Calu3 (cell line): ENCODE measurements at places on chromosomes 6 and 20.

GRCh38 chr20:59364611-59365010, 64.2 kb downstream of the EDN3 start:
- DNase-seq: no peak

DNA sequence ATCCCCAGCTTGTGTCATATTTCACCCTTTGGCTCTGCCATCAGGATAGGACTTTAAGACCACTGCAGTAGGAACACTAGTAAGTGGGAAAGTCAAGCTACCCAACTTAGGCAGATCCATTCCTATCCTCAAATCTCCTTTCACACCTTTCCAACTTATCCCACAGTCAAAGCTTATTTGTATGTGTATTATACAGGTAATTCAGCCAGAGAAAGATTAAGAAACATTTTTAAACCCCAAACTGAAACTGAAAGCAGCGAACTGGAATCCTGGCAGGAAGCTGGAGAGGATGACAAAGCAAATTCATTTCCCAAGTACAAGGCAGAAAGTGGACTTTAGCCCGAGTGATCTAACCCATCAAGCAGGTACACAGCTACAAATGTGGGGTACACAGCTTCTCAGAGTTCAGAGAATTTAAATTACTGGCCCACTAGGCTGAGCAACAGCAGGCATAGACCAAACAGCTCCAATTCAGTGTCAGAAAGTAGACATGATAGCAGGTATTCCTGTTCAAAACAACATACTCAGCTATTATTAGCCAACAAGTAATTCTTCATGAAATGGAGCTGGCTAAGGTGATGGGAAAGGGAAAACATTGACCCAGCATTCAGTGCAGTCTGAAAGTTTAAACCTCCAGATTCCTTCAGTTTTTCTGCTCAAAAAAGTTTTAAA, 39.1 kb downstream of the ILRUN start:
- DNase-seq: peak; percentile 74

DNA sequence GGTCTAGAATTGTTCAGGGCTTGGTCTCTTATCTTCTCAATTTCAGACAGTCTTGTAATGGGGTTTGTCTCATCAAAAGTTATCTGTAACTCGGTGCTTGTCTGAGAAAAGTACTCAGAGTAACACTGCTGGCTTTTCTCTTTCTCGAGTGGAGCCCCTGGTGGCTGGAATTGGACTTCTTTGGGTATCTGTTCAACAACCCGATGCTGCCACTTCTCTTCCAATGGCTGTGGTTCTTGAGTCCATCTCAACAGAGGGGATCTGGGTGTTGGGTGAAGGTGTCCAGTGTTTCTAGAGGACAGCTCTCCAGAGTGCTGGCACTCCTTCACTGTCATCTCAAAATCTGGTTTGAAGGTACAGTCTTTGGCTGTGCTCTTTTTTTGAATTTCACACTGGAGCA, 24.6 kb downstream of the DST start:
- no peak for DNase-seq

DNA sequence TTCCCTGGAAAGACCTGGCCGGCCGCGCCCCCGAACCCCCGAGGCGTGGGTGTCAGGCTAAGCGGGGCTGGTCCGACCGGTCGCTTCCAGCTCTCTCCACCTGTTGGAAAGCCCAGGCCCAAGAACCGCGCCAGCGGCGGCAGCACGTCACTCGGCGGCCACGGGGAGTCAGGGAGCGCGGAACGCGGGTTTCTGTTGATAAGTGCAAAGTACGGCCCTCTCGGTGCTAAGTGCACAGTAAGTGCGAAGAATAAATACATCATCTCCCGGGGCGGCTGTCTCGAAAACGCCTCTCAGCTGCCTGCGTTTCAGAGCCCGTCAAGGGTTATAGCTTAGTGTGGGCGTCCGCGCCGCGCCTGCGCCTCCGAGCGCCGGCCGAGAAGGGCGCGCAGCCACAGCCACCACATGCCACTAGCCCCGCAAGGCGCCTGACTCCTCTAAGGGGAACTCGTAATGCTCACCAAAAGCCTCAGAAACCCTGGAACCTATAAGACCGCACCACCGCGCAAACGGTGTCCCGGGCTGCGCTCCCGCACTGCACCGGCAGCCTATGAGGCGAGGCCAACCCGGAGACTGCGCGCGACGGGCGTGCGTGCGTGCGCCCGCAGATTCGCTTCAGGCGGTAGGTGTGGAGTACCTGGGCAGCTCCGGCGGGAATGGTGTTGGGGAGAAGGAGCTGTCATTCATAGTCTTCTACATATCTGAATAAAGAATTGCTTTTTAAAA, 9.2 kb upstream of the TBX18 start:
- DNase-seq: peak; percentile 58

DNA sequence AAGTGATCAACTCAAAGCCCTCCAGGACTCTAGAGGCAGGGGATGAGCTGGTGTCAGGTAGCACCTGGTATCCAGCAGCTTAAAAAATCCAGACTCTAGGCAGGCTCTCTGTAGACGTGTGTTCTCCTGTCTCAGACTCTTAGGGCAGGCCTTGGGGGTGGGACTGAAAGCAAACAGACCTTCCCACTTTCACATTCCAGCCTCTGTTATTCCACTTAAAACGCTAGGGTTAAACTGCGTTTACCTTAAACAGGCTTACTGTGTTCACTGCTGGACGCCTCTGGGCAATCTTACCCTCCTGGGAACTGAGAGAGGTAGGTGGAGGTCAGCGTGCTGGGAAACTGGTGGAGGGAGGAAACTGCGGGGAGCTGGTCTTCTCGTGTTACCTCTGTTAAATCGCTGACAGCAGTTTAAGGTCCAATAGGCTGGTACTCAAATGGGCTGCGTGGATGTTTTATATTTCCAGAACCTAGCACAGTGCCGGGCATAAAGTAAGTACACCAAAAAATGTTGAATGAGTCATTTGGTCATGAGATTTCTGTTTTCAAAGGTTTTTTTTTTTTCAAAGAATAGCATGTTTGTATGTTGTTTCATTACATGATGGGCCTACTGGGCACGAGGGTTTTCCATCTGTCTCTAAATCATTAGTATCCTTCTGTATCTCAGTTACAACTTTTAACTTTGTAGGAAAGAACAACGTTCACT, at the start of gene GCNT2:
Gene GCNT2 (plus strand): TSS at position 248 of the 705 bp plus-strand sequence. CDS start 7,561 bp downstream, outside the sequence.
- DNase-seq: peak; percentile 46

DNA sequence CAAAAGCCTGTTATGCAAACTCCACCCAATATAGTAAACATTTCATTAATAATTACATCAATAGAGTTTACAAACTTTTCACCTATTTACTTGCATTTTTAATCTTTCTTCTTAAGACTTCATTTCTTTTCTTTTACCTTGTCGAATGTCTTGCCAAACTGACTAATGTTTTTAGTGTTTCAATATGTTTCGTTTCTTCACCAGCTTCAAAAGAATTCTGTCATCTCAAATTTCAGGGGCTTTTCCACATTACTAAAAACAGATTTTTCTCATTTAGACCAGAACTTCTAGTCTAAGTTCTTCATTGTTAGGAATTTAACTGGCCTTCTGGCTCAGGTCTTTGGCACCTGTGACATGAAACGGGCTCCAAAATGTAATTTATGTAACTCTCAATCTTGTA, 196.5 kb downstream of the ARHGAP18 start:
- DNase-seq: no peak

DNA sequence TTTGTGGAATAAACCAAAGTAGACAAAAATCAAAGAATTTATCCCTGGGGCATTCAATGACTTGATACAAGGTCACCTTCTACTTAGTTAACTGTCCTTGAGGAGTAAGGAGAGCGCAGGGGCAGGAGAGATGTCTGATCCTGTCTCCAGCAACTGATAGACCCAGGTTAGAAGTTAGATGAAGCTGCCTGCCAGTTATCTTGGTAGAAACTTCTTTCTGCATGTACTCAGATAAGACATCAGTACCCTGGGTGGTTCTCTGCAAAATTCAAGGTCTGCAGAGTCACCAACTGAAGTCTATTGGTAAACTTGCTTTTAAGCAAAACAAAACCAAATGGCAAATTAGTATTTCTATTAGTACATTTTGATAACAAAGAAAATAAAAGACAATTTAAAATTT, 2.7 kb downstream of the SGK1 start:
- DNase-seq: no peak

GRCh38 chr6:38248500-38249234, 391.1 kb downstream of the BTBD9 start:
- DNase-seq: no peak

GRCh38 chr6:108788416-108788815, 59.8 kb upstream of the ARMC2 start:
- no peak for DNase-seq

- no peak for DNase-seq
These were observed 250.9 kb upstream of the PDE10A start for GRCh38 chr6:165913676-165914570.

DNA sequence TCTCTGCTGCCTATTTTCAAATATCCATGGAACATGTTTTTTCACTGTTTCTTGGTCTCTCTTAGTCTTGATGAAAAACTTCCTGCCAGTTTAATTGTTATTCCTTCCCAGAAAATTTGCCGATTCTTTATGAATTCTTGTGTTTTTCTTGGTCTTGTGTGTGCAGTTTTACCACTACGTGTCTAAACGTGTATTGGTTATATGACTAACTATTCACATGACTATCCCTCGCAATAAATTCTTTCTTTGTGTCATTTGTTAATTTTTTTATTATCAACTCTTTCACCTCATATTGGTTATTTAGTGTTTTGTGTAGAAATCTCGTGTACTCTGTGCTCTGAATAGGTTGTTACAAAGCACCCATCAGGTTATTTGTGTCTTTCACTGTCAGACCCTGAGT, 315.4 kb downstream of the HAO1 start:
- no peak for DNase-seq

DNA sequence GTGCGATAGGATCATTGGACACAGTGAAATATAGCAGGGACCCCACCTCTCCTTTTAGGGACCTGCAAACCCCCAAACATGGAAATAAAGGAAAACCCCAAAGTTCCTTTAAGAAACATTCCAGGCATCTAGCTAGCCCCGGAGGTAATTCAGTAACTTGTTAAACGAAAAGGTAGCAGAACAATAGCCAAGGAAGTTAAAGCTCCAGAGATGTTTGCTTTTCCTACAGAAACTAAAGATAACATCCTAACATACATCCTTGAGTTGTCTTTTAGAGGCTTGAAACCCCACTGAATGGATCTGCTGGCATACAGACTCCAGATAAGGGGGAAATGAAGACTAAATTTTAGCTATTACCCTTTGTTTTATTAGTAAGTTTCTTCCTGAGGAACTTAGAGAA, 51.0 kb downstream of the FAM184A start:
- no peak for DNase-seq

DNA sequence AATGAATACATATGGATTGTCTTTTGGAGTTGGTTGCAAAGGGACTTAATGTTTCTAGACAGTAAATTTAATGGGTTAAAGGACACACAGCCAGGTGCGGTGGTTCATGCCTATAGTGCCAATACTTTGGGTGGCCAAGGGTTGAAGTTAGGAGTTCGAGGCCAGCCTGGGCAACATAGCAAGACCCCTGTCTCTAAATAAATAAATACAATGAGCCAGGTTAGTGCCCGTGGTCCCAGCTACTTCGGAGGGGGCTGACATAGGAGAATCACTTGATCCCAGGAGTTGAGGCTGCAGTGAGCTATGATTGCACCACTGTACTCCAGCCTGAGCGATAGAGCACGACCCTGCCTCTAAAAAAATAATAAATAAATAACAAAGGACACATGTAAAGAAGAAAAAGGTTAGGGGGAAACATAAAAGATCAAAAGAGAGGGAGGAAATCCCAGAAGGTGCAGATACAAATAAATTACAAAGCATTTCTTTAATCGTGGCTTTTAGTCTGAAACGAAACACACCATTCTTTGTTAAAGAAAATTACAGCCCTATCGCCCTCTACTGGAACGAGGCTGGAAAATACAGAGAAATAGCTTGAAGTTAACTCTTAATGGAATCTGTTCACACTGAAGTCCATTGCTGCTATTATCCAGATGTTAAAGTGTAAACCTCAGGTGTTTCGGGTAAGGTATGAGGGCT, 42.6 kb upstream of the SCML4 start:
- peak; percentile 40 for DNase-seq

GRCh38 chr20:12837646-12838045, 171.1 kb upstream of the SPTLC3 start:
- no peak for DNase-seq

DNA sequence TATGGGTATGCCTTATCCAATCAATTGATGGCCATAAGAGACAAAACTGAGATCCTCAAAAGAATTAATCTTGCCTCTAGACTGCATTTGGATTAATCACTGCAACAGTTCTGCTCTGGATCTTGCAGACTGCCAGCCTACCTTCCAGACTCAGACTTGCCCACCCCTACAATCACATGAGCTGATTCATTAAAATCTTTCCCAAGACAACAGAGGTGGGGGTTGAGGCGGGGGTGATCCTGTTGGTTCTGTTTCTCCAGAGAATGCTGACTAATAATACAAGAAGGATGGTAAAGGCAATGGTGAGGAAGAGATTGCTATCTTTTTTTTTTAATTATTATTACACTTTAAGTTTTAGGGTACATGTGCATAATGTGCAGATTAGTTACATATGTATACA, 43.7 kb upstream of the MEI4 start:
- DNase-seq: no peak

DNA sequence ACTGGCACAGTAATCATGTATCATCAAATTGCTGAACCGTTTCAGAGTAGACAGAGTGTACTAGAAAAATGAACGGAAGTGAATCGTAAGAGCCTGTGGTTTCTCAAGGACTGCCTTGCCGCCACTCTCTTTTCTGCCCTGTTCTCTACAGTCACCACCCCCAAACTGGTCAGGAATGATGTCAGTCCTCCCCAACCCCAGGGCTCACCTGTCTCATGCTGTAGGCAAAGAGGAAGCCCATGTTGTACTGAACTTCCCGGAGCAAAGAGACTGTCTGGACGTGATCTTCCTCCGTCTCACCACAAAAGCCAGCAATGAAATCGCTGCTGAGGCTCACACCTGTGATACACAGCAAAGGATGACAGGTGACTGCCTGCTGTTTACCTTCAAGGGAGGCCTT, 31.0 kb downstream of the CDK5RAP1 start:
- no peak for DNase-seq

- DNase-seq: peak; percentile 72
These were observed 40.3 kb upstream of the ANGPT4 start for GRCh38 chr20:956330-956951.

DNA sequence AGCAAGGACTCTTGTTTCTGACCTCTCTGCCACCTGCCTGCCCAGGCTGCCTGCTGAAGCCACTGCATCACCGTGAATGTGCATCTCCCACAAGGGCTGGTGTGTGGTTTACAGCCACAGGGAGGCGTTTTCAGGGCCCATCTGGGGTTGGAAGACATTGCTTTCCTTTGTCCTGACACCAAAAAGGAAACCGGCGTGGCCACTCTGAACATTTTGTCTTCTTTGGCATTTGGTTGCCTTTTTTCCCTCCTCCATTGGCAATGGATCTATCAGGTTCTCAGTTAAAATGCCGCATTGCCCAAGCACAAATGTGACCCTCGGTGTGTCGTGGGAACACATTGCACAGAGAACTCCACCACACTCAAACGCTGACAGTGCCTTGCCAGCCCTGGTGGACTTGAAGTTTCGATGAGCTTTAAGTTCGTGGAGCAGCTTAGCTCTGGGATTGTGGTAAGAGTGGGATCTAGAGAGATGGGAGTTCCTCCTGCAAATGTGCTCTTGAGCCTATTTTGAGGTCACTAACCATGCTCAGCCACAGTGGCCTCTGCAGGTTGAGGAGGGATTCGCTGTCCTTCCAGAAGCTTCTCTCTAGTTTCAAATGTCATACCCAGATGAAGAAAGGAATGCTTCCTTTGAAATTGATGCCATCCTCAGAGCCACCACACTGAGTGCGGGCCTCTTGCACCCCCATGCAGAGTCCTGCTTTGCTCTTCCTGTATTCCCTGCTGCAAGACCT, 14.8 kb upstream of the PCK1 start:
- no peak for DNase-seq
